Fibroblast of lung (primary cell): ENCODE measurements at places on chromosomes 11 and 22. TPM values are rescaled to one million over a fixed set of nuclear protein-coding genes. Genes with fewer than 3 reads are reported as not detected.

Gene PGM2L1
- 3.1 and 4.1 TPM in 2 replicates for total RNA-seq

Gene SEC14L2
- total RNA-seq, result 4.9 and 5.8 TPM in 2 replicates

GRCh38 chr11:4183410-4184057 is 88.9 kb downstream of the RRM1 start:
- DNase-seq, result no peak
- no peak overlapping the region for H3K4me3 ChIP-seq
- H3K27ac ChIP-seq, result no peak overlapping the region
- no peaks in the 10 kb centered on the region for H3K36me3 ChIP-seq
- H3K27me3 ChIP-seq, result no peaks in the 10 kb centered on the region

- no peak overlapping the region for H3K4me3 ChIP-seq
- no peak for DNase-seq
- peaks cover 2% of the 10 kb centered on the region for H3K4me1 ChIP-seq
- no peaks in the 10 kb centered on the region for H3K36me3 ChIP-seq
These were observed 193.9 kb downstream of the KIF18A start for GRCh38 chr11:27914080-27914479.

GRCh38 chr11:20156280-20156875 is 3.9 kb downstream of the DBX1 start:
- no peak overlapping the region for H3K4me3 ChIP-seq
- H3K27ac ChIP-seq, result no peak overlapping the region
- peaks cover 71% of the 10 kb centered on the region for H3K27me3 ChIP-seq

GRCh38 chr11:37747121-37747520 is 1149.1 kb upstream of the RAG2 start:
- no peaks in the 10 kb centered on the region for H3K27me3 ChIP-seq

GRCh38 chr11:102780491-102780918 is at the start of gene MMP10:
MMP10 (minus strand) TSS chr11:102780628; CDS start chr11:102780591, 37 bp downstream.
- H3K36me3 ChIP-seq, result no peaks in the 10 kb centered on the region
- H3K4me3 ChIP-seq, result no peak within 1 kb of the TSS
- peak; percentile 74 for DNase-seq
- no peak within 1 kb of the TSS for H3K27ac ChIP-seq
- H3K4me1 ChIP-seq, result no peaks in the 10 kb centered on the region
